ENCODE measurements at places on chromosomes 12 and 14. TPM values are rescaled to one million over a fixed set of nuclear protein-coding genes. Genes with fewer than 3 reads are reported as not detected.

The ERP29 gene
- 162 TPM for total RNA-seq

The TMEM63C gene
- 8.8 TPM for total RNA-seq

The TAS2R8 gene
- not detected for total RNA-seq

The NXPH4 gene
- 4.9 TPM for total RNA-seq

The KICS2 gene
- total RNA-seq = 9.9 TPM

The VDR gene
- total RNA-seq = 0.76 TPM

The TCL1B gene
- 7.0 TPM for total RNA-seq

The SH2B3 gene
- total RNA-seq = 20.5 TPM

The MYO1A gene
- total RNA-seq = 0.32 TPM

The CSRP2 gene
- 157 TPM for total RNA-seq

The PIANP gene
- total RNA-seq = 8.2 TPM

The MDGA2 gene
- total RNA-seq = 4.9 TPM

All from WTC11 (cell line).